ENCODE measurements at places on chromosomes 3 and 15.

GRCh38 chr3:71389911-71390573 lies 193.5 kb downstream of the FOXP1 start:
- no peak for DNase-seq

DNA sequence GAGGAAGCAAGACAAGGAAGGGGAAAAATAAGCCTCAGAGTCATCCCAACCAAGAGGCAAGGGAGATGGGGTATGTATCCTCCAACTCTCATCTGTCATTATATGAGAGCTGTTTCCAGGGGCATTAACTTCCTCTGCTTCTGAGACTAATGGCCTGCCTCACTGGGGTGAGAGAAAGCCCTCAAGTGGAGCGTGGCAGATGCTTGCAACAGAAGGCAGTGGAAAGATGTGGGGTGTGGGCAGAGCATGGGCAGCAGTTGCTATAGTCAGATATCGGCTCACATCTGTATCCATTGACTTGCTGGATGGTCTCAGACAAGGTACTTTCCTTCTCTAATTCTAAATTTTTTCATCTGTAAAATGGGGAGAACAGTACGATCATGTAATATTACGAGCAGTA lies 81.7 kb upstream of the PLCL2 start:
- no peak for DNase-seq

DNA sequence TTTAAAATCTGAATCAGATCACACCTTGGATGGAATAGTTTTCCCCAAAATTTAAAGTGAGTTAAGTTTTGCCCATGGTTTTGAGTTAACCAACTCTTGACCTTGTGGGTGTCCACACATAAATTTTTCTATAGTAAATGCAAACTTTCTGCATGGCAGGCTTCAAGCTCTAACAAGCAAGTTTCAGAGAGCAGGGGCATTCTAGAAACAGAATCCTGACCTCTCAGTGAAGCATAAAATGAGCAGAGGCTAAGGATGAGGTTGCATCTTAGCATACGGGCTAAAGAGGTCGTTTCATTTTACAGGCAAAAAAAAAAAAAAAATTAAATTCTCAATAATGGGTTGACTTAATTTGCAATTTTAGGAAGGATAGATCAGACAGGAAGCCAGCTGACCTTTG lies 32.1 kb downstream of the CDC25A start:
- DNase-seq: no peak

DNA sequence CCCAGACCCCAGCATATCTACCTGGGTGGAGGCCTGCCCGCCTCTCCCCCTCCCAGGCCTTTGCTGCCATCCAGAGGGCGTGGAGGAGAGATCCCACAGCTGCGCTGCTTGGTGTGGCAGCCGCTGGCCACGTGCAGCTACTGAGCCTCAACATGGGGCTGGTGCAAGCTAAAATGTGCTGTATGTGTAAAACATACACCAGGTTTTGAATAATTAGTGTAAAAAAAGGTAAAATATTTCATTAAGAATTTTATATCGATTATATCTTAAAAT lies 95.8 kb downstream of the SEC22A start:
- no peak for DNase-seq

DNA sequence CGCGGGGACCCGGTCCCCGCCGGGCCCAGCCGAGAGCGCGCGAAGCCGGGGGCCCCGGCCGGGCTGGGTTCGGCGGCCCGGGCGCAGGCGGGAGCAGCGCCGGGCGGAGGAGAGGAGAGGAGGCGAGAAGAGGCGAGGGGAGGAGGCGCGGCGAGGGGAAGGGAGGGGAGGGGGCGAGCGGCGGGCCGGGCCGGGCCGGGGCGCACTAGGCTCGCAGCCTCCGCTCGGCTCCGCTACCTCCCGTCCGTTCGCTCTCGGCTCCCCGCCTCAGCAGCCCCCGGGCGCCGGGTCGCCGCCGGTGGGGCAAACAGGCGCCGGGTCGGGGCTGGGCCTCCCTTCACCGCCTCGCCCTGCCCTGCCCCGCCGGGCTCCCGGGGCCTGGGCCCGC lies 351 bp downstream of the INSYN1 start:
- DNase-seq: peak; percentile 27

- no peak for DNase-seq
These were observed 267.0 kb upstream of the GOLIM4 start for GRCh38 chr3:168362661-168363247.

GRCh38 chr3:44236485-44236908 lies 5.2 kb upstream of the TOPAZ1 start:
- no peak for DNase-seq

DNA sequence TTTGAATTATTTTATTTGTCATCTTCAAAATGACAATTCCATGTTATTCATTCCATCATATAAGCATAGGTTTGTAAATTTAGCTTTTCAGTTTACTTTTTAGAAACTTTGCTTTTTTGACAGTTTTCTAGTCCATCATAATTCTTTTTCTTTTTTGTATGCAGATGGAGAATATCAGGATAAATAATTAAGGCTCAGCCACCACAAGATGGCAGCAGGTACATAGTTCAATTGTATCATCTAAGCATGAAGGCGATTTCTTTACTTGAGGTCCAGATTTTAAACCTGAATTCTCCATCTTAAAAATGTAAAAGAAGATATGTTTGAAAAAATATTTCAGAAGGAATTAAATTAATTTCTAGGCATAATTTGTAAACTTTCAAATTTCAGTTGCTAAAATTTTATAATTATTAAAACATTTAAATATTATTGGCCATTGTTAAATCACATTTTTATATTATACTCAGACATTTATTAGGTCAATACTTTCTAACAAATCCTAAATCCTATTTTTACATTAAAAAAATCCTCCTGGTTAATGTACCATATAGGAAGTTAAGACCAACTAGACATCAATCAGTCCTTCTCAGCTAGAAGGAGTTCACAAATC lies 15.1 kb downstream of the PLSCR5 start:
- DNase-seq: peak; percentile 26

- DNase-seq: no peak
These were observed 52.3 kb upstream of the CGNL1 start for GRCh38 chr15:57323806-57324589.

GRCh38 chr3:126527006-126527405 lies 3.1 kb downstream of the CHST13 start:
- no peak for DNase-seq

DNA sequence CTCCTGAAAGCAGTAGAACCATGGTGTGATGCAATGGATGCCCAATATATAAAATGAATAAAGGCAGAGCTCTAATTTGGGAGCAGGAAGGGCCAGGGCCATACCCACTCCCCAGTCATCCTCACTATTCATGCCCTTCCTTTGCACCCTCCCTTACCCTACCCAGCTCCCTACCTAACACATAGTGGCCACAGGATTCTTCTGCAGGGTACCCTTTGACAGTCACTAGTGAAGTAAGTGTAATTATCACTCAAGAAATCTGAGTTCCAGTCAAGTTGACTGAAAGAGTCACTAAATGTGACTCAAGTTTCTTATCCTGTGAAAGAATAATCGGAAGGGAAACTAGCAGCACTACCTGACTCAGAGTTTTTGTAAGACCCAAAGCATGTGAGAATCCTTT lies 69.2 kb downstream of the RASA2 start:
- DNase-seq: no peak

DNA sequence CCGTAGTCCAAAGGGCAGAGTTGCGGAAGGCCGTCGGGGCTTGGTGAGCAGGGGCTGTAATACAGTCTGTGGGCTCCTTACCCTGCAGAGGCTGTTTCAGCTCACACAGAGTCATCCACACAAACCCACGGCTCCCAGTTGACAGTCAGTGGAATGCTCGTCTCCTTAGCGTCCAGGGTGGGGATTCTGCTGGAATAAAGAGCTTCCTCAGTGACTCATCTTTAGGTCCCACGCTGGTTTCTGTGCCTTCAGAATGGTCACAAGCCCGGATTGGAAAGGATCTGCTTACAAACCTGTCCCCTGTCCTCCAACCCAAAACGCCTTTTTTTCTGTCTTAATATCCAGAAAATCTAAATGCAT lies 201.3 kb upstream of the TPM1 start:
- DNase-seq: no peak

- DNase-seq: no peak
These were observed 715 bp upstream of the SCAPER start for GRCh38 chr15:76905855-76906254.

DNA sequence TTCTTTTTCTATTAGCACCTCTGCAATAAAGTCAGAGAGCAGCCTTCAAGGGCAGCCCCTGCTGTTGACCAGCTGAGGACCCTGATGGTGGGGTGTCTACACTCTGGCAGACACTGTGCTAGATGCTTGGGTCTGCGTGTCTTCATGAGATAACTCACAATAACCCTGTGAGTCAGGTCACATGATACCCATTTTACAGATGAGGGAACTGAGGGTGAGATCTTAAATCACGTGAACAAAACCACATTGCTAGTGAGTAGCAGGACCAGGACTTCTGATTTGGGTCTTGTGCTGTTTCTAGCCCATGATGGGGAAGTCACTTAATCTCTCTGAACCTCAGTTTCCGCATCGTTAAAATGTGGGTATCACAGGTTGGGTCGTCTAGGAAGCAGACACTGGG lies 118.5 kb upstream of the LIPC start:
- no peak for DNase-seq

DNA sequence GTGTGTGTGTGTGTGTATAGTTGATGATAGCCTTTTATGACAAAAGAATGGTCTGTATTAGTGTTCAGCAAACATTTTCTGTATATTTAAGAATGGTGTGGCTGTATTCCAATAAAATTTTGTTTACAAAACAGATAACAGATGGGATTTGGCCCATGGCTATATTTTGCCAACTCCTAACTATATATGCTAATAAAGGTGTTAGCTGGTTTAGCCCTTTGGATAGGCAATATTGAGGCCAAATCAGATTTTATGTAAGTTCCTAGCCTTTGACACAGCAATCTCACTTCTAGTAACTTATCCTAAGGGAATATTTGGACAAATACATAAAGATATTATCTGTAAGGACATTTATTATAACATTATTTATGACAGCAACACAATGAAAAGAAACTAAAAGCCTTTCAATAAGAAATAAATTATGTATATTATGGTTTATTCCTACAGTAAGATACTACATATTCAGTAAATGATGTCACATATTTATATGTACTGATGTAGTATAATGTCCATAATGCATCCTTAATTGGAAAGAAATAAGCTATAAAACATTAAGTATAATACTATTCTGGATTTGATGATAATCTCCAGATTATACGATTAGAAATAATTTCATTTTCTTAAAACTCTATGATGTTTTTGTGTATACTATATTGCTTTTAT lies 264.0 kb downstream of the RBMS3 start:
- no peak for DNase-seq

DNA sequence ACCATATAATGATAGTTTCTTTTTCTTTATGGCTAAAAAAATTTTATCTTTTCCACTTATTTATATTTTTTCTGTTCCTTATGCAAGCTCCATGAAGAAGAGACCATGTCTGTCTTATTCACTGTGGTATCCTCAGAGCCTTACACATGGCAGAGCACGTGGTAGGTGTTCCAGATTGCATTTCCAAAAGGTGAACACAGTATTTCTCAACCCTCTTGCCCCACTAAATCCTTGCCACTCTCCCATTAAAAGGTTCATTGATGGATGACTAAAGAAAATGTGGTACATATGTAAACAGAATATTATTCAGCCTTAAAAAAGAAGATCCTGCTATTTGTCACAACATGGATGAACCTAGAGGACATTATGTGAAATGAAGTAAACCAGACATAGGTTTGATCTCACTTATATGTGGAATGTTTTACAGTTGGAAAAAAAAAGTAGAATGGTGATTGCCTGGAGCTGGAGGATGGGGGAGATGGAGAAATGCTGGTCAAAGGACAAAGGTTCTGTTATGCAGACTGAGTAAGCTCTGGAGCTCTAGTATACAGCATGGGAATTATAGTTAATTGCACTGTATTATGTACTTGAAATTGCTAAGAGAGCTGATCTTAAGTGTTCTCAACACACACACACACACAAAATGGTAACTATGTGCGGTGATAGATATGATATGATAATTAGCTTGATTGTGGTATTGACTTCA lies 266.7 kb downstream of the CNTN3 start:
- no peak for DNase-seq

GRCh38 chr3:153911116-153911515 lies 210.1 kb upstream of the ARHGEF26 start:
- DNase-seq: no peak

GRCh38 chr15:23648920-23649515 lies 1.4 kb upstream of the MAGEL2 start:
- peak; percentile 59 for DNase-seq

- DNase-seq: no peak
These were observed 253.6 kb downstream of the MAGI1 start for GRCh38 chr3:65785065-65785645.

GRCh38 chr3:24164967-24165602 lies 220.0 kb downstream of the NR1D2 start:
- DNase-seq: no peak

DNA sequence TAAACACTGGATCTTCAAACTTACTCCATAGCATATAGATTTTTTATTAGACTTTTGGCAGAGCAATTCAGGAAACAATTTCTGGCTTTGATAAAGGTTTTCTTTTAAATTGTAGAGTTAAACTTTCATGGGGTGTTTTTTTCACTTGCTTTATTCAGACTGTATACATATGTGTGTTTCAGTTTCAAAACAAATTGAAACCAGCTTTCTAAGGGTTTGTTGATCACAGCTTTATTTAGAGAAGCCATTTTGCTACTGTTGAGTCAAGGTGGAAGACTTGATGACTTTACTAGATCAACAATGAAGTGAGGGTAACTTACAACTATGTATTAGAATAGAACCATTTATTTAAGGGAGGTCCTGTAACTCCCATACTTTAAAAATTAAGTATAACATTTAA lies 6.2 kb downstream of the UBE2E1 start:
- DNase-seq: no peak

DNA sequence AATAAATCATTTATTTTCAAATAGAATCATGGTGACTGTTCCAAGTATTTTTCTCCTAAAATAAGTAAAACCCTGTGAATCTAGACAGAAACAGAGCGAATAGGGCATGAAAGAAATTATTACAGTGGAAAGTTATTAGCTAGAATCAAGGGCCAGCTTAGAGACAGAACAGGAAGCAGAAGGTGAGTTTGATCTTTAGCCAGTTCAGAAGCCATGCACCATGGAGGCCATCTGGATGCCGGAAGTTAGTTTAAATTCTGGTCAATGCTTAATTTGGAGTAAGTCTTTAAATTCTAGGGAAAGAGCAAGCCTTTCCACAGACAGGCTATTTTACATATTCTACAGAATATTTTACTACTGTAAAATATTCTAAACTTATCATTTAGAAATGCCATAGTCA lies 574.8 kb downstream of the CADM2 start:
- no peak for DNase-seq

DNA sequence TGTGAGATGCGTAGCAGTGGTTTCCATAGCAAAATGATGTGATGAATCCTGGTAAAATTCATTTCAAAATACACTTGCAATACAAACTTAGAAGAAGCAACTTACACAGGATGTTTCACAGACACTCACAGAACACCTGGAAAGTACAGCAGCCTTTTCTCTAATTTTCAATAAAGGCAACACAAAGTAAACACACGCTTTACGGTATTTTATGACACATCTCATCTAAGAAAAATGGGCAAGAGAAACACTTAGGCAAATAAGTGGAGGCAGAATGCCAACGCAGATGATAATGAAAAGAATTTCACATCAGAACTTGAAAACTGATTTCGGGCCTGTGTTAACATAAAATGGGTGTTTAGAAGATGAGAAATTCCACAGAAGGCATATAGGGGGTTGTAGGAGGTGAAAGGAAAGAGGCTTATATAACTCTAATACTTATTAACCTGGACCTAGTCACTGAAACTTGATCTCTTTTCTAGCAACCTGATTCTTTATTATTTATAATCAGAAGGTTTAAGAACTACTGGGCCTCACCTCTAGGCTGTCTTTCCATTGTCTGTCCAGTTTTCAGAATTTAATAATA lies 25.6 kb upstream of the MAP3K13 start:
- DNase-seq: no peak

- no peak for DNase-seq
These were observed 1.8 kb downstream of the OTOL1 start for GRCh38 chr3:161498259-161498921.
